ENCODE measurements at places on chromosomes 7 and 10.
A peak's percentile ranks its signal among the peaks of the same experiment; 100 is the strongest.

- DNase-seq: no peak
These were observed 417.9 kb downstream of the AUTS2 start for GRCh38 chr7:70016044-70016770.

DNA sequence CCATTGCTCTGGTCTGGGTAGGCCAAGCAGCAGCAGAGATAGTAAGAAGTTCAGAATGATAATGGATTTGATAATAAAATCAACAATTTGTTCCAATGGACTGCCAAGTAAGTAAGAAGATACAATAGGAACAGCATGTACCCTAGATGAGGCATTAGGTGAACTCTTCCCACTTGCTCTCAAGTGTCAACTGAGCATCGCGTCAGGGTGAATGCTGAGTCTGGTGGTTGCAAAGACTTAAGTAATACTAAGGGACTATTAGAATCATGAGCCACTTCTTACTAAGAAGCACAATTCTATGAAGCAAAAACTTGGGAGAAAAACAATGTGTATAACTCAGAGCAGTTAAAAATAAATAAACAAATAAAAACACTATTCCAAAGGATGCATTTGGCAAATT, 54.5 kb downstream of the LRRN3 start:
- no peak for DNase-seq

GRCh38 chr7:2734084-2734686, 46.2 kb downstream of the AMZ1 start:
- no peak for DNase-seq

DNA sequence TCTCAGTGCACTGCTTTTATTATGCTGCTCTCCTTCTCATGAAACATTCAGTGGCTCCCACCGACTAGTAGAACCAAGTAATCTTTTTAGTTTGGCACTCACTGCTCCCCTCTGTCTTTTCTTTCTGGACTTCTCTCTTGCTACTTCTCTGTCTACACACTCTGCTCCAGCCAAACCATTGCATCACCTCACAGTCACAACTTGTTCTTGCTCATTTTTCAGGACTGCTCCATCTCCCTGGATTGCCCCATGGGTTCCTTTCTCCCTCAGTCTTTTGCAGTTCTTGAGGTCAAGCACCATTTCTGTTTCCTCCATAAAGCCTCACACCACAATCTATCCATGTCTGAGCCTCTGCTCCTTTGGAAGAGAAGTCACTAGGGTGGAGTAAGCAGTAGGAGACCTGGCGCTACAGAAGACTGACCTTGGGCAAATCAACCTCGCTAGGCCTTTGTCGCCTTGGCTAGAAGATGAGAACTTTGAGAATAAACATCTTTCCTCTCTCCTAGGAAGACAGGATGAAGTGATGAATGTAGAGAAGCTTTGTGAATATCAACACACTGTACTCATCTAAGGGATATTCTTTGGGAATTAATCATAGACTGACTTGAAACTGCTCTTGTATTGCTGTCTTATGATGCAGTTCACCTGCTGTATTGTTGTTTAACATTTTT, 186.2 kb downstream of the LRMDA start:
- no peak for DNase-seq

GRCh38 chr10:126919426-126919825, 14.2 kb downstream of the DOCK1 start:
- no peak for DNase-seq

DNA sequence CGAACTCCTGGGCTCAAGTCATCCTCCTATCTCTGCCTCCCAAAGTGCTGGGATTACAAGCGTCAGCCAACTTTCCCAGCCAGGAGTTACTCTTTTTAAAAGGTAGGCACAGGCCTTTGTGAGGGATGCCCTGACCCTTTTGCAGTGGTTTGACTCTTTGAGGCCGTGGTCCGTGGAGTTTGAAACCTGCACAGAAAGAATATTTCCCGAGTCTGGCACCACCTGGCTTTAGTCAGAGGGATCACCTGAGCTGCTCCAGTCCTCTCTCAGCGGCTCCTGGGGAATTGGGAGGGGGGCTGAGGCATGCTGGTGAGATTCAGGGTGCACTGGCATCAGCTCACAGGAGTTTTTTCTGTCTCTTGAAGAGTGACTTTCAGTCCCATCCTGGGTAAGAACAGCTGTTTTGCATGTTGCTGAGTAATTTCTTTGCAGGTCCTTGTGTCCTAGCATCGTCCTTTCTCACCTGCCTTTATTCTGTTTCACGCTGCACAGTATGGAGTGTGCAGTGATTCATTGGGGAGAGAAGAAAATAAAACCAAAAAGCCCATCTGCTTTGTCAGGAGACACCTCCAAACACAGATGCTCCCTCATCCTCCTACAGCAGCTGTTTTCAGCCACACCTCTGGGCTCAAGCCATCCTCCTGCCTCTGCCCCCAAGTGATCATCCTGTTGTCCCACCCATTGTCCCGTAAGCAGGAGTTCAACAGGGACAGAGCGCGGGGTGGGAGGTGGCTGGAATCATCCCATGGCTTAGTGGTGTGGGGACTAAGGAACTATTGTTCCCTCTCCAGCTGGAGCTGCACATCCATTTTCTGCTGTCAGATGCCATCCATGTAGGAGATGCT, 284.7 kb downstream of the CAMK1D start:
- no peak for DNase-seq

GRCh38 chr10:73908853-73909539, 1.9 kb upstream of the PLAU start:
- DNase-seq: peak; percentile 52

GRCh38 chr10:69101451-69102095, 13.7 kb downstream of the SRGN start:
- DNase-seq: peak; percentile 48

DNA sequence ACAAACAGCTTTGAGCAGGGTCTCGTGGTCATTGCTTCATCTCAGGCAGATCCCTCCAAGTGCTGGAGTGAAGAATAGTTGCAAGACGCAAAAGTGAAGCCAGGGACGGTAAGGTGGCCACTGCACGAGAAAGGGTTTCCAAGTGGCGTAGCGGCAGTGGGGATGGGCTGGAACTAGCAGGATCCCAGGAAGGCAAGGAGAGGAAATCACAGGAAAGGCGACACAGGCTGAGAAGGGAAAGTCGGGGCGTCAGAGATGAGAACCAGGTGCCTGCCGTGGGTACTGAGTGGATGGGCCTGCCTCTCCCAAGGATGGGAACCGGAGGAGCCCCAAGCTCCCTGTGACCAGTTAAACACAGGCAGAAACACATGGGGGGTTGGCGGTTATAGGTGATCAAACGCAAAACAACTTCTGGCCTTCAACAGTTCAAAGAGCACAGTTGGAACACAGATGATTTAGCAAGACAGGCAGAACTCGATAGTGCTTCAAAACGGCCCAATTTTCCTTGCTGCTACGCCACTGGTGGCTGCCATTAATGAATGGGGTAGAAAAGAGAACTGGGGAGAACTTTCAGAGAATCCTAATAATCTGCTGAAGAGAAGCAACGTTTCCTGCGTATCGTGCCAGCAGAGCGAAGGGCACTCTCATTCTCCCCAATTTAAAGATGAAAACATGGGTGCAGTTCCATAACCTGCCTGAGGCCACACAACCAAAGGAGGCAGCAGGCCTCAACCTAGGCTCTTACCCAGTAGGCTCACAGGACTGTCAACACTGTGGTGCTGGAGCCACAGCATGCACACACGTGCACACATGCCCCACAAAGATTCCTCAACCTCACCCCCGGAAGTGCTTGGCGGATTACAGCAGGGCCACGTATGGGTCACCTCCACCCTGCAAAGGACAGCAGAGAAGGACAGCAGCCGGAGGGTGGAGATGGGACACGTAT, 61.9 kb downstream of the MAD1L1 start:
- no peak for DNase-seq

GRCh38 chr10:123165445-123166072, 11.4 kb downstream of the BUB3 start:
- DNase-seq: no peak

DNA sequence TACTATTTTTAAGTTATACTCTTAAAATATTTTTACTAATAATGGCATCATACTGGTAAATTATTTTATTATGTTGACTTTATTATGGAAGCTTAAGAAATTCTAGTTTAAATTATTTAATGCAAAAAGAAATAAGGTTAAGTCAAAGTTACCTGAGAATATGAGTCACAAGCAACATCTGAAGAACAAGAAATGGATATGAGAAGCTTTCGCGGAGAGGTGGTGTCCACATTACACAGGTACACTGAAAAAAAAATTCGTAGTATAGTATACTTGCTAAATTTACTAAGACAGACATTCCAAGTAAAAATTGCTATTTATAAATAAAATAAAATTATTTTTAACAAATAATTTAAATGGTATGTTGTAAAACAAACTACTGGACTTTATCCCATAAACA, 143.8 kb downstream of the AVL9 start:
- no peak for DNase-seq

DNA sequence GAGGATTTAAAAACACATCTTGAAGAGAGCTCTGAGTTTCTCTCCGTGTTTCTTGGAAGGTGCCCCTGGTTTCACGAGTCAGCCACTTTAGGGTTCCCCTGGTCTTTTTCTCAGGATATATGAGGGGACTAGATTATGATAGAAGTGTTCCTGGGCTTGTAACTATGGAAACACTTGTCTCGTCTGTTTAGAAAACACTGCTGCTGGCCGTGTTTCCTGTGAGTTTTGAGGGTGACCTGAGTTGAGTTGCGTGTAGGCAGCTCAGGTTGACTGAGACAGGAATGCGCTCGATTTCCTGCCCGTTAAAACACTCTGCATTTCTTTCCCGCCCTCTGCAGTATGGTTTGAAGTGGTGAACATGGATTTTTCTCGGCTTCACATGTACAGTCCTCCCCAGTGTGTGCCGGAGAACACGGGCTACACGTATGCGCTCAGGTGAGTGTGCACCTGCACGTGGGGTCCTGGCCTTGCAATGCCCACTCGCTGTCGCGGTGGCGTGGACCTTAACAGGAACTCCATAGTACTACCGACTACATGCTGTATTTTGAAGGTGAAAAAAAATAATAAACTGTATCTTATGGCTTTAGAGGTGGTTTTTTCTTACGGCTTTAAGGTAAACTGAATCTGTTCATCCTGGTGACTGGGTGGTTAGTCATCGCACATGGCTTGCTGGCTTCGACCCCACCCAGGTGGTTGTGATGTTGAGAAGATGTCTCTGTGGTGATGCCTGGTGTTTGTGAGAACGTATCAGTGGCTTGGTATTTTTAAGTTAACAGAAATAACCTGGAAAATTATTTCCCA, at the start of gene SUN1:
SUN1 (plus strand) TSS at position 310 of the 801 bp plus-strand sequence; CDS start at position 359, 49 bp downstream.
- peak; percentile 71 for DNase-seq

DNA sequence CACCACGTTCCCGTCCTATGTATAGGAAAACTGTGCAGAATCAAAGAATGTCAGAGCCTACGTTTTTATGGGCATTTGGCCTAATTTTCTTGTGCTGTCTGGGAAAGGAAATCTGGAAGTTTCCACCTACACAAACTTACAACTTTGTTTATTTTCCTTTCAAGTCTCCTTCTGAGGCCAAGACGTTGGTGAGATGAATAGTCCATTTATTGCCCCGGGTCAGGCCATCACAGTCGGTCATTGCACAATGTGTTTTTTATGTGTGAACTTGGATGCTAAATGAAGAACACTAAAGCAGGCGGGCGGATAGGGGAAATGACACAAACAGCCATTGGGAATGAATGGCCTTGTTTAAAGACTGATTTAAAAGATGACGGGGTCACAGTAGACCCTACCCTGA, 38.6 kb downstream of the TRIL start:
- DNase-seq: no peak

GRCh38 chr10:3942937-3943489, 158.0 kb upstream of the KLF6 start:
- DNase-seq: peak; percentile 28

GRCh38 chr7:36658335-36659171, 65.7 kb downstream of the AOAH start:
- DNase-seq: no peak

- DNase-seq: no peak
These were observed 12.0 kb downstream of the IFRD1 start for GRCh38 chr7:112462236-112462635.

GRCh38 chr10:126015413-126015812, 119.0 kb downstream of the FANK1 start:
- no peak for DNase-seq

DNA sequence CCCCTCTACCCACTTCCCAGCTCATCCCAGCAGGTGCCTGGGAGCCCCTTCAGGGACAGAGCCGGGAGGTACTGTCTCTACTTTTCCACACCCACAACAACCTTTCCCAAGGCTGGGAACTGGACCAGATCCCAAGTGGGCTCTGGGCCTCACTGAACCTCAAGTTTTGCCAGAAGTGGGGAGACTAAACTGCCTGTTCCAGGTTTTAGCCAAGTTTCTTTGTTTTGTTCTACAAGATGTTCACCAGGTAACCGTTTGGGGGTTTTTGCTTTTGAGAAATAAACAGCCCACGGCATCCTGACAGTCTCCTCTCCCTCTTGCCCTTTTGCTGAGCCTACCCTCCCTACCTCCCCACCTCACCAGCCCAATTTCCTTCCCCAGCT, 10.6 kb upstream of the EMX2 start:
- no peak for DNase-seq

DNA sequence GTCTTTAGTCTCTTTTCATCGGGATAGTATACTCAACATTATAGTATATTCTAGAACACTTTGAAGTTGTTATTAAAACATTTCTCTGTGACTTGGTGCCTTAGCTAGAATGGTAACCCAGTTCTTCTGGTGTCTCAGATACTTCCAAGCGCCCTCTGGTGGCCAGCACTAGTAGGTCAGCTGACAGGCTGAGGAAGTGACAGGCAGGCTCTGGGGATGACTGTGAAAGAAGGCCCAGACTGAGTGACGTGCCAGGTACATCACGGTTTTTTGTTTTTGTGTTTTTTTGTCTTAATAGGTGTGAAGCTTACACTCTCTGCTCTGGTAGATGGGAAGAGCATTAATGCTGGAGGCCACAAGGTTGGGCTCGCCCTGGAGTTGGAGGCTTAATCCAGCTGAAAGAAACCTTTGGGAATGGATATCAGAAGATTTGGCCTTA, 5.1 kb downstream of the COMTD1 start:
- DNase-seq: peak; percentile 95

- peak; percentile 58 for DNase-seq
These were observed 384.1 kb downstream of the GATA3 start for GRCh38 chr10:8438603-8439002.

DNA sequence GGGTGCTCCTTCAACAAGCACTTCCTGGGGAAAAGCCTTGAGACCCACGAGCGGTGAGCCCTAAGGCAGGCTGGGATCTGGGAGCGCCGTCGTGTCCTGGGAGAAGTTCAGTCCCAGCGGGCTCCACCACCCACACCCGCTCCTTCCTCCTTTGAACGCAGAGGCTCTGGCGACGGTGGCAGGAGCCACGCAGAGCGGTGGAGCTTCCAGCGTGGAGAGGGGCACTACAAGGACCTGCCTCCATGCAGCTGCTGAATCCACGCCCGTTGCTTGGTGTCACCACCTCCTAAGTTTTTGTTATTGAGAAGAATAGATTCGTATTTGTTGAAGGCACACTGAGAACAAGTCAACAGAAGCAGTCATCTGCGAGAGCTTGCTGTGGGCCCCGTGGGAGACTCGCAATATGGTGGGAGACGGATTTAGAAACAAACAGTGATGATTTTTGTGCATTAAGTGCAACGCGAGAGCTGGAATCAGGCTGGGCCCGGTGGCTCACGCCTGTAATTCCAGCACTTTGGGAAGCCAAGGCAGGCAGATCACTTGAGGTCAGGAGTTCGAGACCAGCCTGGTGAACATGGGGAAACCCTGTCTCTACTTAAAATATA, 60.1 kb upstream of the SDK1 start:
- DNase-seq: no peak

GRCh38 chr10:109892117-109892516, 31.2 kb downstream of the XPNPEP1 start:
- no peak for DNase-seq

GRCh38 chr7:13155188-13155587, 467.8 kb downstream of the ARL4A start:
- no peak for DNase-seq

Data from CD4-positive, alpha-beta T cell treated with Interleukin-12 subunit alpha and Interleukin-12 subunit beta, for 1 hour (primary cell).